ENCODE measurements at places on chromosomes 1 and 21.
A peak's percentile ranks its signal among the peaks of the same experiment; 100 is the strongest.

DNA sequence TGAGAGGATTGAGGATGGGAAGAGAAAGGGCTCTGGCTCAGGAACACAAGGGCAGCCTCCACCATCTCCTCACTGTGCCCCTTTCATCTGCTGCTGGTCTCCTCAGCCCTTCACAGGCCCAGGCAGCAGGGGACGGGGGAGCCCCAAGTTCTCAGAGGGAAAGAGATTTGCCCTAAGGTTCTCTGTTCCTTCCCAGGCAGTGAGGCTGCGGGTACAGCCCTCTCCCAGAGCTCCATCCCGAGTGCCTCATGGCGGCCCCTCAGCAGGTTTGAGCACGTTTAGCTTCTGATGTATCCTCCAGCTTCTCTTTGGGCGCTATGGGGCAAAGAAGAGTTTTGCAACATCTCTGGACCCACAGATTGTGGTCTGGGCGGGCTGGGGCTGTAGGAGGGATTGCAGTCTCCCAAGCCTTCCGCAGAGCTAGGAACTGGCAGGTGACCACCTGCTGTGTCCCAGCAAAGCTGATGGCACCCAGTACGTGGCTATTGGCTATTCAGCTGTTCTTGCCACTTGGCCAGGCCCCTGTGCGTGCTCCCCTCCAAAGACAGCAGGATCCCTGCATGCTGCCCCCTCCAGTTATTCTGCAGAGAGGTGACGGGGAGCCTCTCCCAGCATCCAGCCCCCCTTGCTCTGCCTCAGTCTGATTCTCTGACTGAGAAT is 10.1 kb downstream of the DISP3 start:
- DNase-seq: no peak

GRCh38 chr1:28161751-28162150 is 14.7 kb downstream of the PTAFR start:
- DNase-seq: no peak

- DNase-seq: peak; percentile 25
Observed at GRCh38 chr1:7410156-7410555, 360.9 kb upstream of the VAMP3 start.

- DNase-seq: no peak
Observed at GRCh38 chr1:68149110-68149798, 83.1 kb downstream of the WLS start.

GRCh38 chr1:38291906-38292521 is 245.4 kb upstream of the POU3F1 start:
- no peak for DNase-seq

- peak; percentile 82 for DNase-seq
Observed at GRCh38 chr1:158506369-158506987, 34.5 kb downstream of the OR10R2 start.

- DNase-seq: no peak
Observed at GRCh38 chr1:20555758-20556120, 3.4 kb downstream of the FAM43B start.

DNA sequence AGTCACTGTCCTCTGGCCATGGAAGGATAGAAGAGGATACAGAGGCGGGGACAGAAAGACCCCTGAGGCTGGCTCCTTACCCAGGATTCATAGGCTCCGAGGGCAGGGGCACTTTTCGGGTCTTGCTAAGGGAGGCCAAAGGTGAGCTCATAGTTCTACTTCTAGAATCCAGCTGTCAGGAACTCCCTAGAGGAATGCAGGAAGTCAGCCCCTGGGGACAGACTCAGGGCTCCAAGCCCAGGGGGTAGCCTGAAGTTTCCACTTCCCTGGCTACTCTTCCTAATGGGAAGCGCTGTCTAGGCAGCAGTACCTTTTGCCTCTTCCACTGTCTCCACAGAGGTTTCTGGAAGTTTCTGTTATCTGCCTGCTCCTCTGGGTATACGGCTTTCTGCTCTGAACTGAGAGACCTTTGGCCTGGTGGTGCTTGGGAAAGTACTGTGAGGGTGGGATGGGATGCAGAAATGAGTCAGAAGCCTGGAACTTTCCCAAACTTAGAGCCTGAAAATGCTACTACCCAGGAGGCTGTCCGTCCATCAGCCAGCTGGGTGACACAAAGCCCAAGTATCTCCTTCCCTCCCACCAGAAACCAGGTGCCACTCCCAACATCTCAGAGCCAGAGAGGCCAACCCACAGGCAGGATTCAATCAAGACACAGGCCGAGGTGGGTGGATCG is 3.6 kb downstream of the UBXN11 start:
- peak; percentile 83 for DNase-seq

- no peak for DNase-seq
Observed at GRCh38 chr1:36599828-36600227, 117.1 kb upstream of the CSF3R start.

Measured in islet precursor cell (in vitro differentiated cells).